Activated CD8-positive, alpha-beta T cell treated with anti-CD3 and anti-CD28 coated beads, Interleukin-2, amount 10 ng/mL, durations not matched to agents 7 days and 5 days (primary cell): ENCODE measurements at places on chromosomes 13 and 19. TPM values are rescaled to one million over a fixed set of nuclear protein-coding genes. Genes with fewer than 3 reads are reported as not detected.

- DNase-seq = no peak
These were observed 455.7 kb downstream of the FGF9 start for GRCh38 chr13:22126433-22127021.

Gene SLC6A16
- total RNA-seq = 3.5 TPM

Gene CFAP97D2
- total RNA-seq = not detected

- DNase-seq = no peak
These were observed 38.5 kb upstream of the FGF14 start for GRCh38 chr13:102440259-102440936.

- DNase-seq = no peak
These were observed 11.9 kb downstream of the PLEKHF1 start for GRCh38 chr19:29677001-29677817.
